ENCODE measurements at places on chromosomes 16 and 17.

DNA sequence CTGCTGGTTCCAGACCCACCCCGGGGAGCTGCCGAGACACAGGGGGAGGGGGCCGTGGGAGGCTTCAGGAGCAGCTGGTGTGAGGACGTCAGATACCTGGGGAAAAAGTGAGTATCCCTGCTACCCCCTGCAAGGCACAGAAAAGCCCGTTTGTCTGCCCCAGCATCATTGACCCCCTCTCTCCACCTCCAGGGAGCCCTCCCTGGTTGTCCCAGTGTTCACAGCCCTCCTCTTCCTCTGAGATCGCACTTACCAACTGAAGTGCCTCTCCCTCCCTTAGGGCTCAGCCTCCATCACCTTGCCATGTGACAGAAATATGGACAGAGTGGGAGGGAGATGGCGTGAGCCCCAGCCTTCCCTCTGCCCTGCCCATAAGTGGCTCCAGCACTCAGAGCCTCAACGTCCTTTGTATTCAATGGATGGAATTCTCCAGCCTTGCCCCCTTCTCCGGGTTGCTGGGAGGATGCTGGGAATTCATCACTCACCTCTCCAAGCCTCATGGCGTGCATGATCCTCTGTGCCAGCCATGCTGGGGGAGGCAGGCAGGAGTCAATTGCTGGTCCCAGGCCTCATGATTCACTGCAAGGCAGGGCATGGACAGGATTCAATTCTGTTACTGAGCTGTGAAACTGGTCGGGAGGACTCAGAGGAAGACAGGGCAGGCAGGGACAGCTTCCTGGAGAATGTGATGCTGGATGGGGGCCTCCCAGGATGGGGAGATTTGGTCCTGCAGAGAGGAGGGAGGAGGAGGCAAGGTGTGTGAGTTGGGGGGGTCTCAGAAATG, 14.6 kb downstream of the SPNS3 start:
- no peak for DNase-seq

- DNase-seq: no peak
Measured at GRCh38 chr17:48630009-48630924, 4.1 kb upstream of the HOXB9 start.

DNA sequence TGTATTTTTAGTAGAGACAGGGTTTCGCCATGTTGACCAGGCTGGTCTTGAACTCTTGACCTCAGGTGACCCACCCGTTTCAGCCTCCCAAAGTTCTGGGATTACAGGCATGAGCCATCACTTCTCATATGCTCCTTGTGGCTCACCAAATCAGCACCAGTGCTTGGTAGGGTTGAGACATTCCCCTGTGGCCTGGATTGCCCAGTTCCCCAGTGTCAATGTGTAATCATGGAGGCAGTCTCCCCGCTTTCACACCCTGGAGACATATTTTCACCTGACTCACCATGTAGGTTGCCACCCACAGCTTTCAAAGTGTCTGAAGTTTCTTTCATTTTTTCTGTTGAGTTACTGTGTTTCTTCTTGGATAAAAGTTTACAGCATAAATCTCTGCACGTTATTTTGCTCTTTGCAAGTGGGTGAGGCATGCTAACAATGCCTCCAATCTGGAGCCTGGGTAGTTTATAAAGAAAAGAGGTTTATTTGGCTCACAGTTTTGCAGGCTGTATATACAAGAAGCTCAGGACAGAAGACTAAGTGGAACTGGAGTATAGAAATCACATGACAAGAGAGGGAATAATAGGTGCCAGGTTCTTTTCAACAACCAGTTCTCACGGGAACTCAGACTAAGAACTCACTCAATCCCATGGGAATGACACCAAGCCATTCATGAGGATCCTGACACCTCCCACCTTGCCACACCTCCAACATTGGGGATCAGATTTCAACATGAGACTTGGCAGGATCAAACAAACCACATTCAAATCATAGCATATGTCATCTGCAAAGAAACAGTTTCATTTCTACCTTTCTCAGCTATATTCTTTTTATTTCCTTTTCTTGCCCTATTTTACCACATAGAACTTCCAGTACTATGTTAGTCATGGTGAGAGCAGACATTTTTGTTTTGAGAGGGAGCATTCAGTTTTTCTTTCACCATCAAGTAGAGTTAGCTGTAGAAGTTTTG, 113.2 kb downstream of the PHKB start:
- peak; percentile 4 for DNase-seq

GRCh38 chr16:84043486-84044117, 1.0 kb upstream of the SLC38A8 start:
- no peak for DNase-seq

- no peak for DNase-seq
Measured at GRCh38 chr17:12983991-12984884, 33.6 kb downstream of the ELAC2 start.

GRCh38 chr17:59496178-59496577, 69.2 kb upstream of the DHX40 start:
- no peak for DNase-seq
